Upper lobe of right lung (tissue), 1 donor: ENCODE measurements at places on chromosomes 16 and 17. TPM values are rescaled to one million over a fixed set of nuclear protein-coding genes. Genes with fewer than 3 reads are reported as not detected.

Gene CDH1
- 128 TPM for total RNA-seq

Gene MYO15B
- total RNA-seq: 193 TPM

Gene CNGB1
- not detected for total RNA-seq

GRCh38 chr16:83579436-83579835 is 228.3 kb upstream of the HSBP1 start:
- no peak for DNase-seq

Gene KRTAP4-9
- not detected for total RNA-seq

GRCh38 chr16:933581-933980 is 37.2 kb downstream of the LMF1 start:
- DNase-seq: no peak

Gene TSC2
- 119 TPM for total RNA-seq

DNA sequence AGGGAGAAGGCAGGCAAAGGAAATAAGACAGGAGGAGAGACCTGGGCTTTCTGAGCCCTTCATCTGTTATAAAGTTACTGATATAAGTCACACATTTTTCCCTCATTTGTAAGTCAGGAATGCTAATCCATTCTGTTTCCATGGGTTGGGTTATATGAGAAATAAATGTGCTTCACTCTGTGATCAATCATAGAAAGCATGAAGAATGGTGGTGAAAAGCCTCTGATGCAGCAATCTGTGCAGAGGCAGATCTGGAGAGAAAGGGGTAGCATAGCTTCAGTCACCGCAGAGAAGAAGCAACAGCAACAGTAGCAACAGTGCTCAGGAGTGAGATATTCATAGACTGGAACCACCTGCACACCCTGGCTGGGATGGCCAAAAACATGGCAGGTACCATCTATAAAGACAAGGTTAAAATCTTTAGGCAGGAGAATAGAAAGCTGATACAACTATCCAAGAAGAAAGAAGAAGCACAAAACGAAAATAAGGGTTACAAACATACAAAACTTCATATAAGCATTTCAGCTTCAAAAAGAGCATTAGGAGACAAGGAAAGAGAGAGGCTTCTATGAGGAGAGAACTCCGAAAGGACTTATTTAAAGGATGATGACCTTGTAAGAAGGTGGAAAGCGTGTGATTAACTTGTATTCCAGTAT is 41.9 kb downstream of the TMEM100 start:
- DNase-seq: no peak

- DNase-seq: peak; percentile 76
These were observed 17.8 kb upstream of the NAGLU start for GRCh38 chr17:42518046-42518754.

GRCh38 chr17:907725-908124 is 71.9 kb downstream of the NXN start:
- no peak for DNase-seq
